ENCODE measurements at places on chromosomes 4 and X.
A peak's percentile ranks its signal among the peaks of the same experiment; 100 is the strongest.

DNA sequence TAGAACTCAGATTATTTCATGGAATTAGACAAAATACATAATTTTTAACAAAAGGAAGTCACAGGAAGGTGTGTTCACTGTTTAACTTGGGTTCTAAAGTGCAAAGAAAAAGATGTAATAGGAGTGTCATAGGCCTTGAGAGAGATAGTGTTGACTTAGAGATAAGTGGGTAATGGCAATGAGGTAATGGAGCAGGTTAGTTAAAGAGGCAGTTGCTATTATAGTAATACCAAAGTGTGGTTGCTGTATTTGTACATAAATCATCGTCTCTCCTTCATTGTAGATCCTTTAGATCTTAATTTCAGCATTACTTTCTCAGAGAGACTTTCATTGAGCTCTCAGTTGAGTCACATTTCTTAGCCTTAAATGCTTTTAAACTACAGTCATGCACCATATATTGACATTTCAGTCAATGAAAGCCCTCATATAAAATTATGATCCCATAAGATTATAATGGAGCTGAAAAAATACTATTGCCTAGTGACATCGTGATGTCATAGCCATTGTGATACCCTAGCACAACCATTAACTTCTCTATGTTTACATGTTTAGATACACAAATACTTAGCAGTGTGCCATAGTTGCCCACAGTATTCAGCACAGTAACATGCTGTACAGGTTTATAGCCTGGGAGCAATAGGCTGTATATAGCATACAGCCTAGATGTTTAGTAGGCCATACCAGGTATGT is 245.4 kb downstream of the ADGRL3 start:
- DNase-seq: no peak

DNA sequence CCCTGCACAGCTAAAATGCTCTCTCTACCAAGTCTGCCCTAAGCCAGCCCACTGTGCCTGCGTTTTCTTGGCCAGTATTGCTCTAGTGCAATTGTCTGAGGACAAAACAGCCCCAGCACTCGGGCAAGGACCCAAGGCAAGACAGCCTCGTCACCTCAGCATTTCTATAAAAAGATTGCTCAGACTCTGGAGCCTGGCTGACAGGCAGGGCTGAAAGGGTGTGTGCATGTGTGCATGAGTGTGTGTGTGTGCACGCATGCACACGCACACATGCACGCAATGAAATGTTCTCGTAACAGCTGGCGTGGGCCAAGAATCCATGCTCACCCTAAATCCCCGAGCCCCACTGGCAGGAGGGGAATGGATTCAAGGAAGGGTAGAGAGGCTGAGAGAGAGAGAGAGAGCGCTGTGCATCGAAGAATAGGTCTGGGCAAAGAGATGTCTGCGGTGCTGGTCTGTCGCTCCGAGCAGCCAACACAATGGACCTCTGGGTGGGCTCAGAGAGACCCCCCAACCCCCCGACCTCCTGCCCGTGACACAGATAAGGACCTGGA is 579.2 kb downstream of the BCOR start:
- no peak for DNase-seq

DNA sequence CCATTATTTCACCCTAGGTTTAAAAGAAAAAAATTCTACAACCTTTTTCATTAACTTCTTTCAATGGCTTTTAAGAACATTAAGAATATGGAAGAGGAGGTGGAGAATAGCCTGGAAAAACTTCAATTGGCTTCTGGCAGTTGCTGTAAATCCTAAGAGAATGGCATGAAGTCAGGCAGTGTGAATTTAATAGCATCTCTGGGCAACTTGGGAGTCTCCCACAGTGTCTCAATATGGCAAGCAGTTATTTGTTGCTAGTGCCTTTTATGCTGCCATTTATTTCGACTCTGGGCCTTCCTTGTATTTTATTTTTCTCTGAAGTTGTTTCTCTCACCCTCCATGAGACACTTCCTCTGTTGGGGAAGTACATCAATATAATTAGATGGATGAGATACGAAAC is 322.1 kb downstream of the CBLL2 start:
- no peak for DNase-seq

DNA sequence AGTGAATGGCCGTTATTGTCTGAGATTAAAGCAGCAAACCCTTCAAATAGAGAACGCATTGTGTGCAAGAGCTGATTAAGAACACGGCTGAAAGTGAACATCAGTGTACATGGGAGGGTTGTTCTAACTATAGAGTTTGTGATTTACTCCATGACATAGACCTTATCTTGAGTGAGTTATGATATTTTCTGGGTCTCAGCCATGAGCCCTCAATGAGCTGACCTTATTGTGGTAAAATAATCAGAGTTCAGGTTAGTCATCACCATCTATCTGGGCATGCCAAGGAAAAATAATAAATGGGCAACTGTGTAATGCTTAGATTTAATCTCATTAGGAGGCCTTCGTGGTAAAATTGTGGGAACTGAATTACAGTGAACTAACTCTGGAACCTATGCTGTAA is 33.2 kb upstream of the CLDN24 start:
- no peak for DNase-seq

DNA sequence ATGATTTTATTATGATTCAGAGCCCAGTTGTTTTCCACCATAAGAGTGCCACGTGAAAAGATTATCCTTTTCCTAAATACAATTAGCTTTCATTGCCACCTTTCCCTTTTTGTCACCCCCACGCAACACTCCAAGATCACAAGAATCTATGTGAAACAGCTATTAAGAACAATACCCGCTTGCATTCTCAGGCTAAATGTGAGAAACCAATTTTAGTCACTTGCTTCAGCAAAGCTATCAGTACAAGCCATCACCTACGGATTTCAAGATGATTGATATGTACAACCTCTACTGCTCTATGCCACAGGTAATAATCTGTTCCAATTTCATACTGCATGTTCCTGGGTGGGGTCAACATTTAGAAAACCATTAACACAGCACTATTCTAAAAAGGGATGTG is 2.5 kb downstream of the ATP11C start:
- no peak for DNase-seq

GRCh38 chrX:44224760-44225159 is 118.7 kb downstream of the EFHC2 start:
- no peak for DNase-seq

GRCh38 chr4:100362366-100362765 is 155.5 kb downstream of the EMCN start:
- no peak for DNase-seq

DNA sequence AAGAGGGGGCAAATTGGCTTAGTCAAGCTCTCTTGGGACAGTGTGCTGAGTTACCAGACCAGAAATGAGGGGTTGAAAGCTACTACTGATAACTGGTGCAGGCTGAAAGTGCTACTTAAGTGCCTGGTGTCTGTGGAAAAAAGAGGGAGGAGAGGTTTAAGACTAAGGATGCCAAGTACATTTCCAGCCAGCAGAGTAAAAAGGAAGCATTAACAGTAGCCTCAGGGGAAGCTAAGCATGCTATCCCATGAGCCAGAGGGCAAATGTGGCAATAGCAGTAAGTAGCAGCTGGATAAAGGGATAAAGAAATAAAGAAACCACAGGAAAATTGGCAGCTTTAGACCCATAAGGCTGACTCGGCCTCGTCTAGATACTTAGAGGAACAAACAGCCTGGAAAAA is 196.3 kb upstream of the MAB21L2 start:
- DNase-seq: peak; percentile 76

DNA sequence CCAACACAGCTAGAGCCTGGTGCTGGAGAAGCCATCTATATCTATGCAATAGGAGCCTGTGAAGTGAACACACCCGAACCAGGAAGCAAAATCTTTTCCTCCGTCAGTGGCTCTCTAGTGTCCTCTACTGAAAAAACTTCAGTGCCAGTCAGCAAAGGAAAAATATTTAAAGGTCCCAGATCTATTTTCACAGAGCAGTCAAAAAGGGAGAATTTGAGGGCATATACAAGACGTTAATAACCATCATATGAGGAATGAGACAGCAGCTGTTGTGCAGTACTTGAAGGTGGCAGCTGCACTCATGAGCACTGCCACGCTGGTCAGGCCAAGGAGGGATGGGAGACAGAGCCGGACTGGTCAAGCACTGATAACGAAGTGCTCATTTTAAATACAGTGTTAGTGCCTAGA is 14.4 kb downstream of the MCUB start:
- DNase-seq: no peak

GRCh38 chr4:169341490-169341889 is 70.7 kb upstream of the SH3RF1 start:
- DNase-seq: no peak

DNA sequence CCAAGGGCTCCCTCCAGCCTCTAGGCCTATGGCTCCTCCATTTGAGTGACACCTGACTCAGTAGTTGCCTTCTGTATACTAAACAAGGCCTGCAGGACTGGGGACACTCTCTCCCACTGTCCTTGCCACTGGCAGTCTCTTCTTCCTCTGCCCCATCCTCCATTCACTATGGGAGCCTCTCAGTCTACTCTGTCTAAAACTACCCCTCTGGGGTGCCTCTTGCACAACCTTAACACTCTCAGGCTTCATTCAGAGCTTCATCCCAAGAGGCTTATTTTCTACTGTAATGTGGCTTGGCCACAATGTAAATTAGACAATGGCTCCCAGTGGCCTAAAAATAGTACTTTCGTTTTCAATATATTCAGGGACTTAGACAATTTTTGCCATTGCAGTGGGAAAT is 133.0 kb downstream of the ZC4H2 start:
- DNase-seq: no peak

DNA sequence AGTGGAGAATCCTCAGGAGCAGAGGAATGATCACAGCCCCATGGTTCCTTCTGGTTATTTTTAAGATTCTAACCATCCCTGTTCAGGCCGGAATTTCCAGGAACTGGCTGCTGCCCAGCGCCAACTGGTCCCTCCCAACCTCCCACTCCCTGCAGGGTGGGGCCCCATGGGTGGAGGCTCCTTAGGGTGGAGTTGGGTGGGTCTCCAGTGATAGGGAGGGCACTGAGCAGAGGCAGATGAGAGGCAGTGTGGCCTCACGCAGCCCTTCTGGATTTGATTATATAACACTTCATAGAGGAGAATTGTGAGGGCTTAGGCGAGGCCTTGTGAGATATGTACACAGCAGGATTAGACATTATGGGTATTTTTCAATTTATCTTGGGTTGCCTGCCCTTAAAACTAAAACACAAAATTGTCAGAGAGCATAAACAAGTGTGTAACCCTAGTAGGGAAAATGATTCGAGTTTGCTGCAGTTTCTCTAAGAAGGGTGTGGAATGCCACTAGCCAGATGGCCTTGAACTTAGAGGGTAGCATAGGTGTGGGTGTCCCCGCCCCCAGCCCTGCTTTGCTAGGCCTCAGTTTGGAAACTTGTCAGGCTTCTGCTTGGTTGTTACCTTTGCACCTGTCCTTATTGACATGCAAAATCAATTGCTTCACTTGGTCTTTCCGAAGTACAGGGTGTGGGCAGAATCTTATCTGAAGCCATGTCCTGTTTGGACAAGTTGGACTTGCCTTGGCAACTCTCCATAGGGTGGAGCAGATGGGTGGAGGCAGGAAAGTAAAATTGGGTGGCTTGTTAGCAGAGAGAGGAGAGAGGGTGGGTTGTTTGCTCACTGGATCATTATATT is 9.4 kb downstream of the KLF3 start:
- DNase-seq: peak; percentile 74

- no peak for DNase-seq
These were observed 181.1 kb downstream of the MID1IP1 start for GRCh38 chrX:38982370-38982769.

- no peak for DNase-seq
These were observed 113.1 kb downstream of the ATP8A1 start for GRCh38 chr4:42543762-42544161.

DNA sequence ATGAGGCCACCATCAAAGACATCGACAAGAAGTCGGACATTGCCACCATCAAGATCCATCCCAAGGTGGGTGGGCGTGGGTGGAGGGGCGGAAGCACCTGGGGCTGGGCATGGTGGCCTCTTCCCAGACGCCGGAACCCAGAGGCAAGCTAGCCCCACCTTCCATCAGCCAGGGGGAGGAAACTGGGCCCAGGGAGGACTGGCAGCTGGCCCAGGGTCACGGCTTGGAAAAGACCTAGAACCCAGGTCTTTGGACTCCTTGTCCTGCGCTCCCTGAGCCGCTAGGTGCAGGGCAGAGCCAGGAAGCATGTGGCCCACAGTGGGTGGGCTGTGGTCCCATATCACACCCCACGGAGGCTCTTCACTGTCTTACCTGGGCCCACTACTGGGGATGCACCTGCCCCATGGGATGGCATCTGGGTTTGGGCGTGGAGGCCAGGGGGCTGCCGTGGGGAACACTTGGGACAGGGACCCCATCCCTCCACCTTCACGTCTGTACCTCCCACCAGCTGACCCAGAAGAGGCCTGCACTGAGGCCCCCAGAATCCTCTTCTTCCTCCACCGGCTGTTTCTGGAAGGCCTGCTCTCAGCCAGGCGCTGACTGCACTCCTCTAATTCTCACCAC is 17.3 kb downstream of the HTRA3 start:
- no peak for DNase-seq

DNA sequence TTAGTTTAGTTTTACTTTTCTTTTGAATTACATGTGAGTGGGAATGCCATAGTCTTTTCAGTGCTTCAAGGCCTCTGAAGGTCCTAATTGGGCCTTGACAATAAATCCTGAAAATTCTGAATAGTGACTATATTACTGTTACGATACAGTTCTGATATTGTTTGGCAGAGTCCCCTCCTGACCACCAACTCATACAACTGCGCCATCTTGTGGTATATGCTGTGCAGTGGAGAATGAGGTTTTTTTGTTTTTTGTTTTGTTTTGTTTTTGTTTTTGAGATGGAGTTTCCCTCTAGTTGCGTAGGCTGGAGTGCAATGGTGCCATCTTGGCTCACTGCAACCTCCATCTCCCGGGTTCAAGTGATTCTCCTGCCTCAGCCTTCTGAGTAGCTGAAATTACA is 56.6 kb upstream of the CHRDL1 start:
- no peak for DNase-seq

DNA sequence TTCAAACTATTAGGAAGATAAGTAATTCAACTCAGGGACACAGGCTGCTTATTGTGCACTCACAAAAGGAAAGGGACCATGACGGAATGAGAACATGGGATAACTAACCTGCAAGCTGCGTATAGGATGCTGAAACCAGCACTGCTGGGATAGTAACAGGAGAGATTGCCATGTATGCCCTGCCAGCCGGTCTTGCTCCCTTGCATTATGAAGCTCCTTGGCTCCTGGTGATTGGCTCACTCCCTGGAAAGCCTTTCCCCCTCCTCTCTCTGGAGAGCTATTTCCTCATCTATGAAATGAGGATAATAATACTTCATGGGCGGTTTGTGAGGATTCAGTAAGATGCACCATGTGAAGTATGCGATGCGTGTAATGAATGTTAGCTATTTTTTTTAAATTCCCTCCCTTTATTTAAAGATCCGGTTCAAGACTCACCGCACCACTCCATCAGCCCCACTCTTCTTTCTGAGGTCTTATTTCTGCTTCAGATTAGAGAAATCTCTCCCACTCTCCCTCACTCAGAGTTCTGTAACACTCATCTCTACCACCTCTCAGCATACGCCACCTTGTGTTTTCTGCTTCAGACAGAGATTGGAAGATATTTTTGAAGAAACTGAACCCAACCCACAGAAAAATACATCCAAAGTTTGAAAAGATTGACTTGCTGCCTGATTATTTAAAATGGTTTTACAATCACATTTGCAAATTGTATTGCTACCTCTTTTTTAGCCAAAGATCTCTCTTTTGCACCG is 18.4 kb downstream of the MSMO1 start:
- DNase-seq: no peak

GRCh38 chr4:145524552-145524951 is 42.9 kb downstream of the SMAD1 start:
- no peak for DNase-seq

GRCh38 chr4:158856852-158857251 is 88.0 kb downstream of the FNIP2 start:
- DNase-seq: peak; percentile 14

- DNase-seq: no peak
These were observed 80.1 kb downstream of the ANKRD50 start for GRCh38 chr4:124632439-124632838.

All from HFF-Myc (cell line).